ENCODE measurements at places on chromosomes 16 and 17.
A peak's percentile ranks its signal among the peaks of the same experiment; 100 is the strongest.

DNA sequence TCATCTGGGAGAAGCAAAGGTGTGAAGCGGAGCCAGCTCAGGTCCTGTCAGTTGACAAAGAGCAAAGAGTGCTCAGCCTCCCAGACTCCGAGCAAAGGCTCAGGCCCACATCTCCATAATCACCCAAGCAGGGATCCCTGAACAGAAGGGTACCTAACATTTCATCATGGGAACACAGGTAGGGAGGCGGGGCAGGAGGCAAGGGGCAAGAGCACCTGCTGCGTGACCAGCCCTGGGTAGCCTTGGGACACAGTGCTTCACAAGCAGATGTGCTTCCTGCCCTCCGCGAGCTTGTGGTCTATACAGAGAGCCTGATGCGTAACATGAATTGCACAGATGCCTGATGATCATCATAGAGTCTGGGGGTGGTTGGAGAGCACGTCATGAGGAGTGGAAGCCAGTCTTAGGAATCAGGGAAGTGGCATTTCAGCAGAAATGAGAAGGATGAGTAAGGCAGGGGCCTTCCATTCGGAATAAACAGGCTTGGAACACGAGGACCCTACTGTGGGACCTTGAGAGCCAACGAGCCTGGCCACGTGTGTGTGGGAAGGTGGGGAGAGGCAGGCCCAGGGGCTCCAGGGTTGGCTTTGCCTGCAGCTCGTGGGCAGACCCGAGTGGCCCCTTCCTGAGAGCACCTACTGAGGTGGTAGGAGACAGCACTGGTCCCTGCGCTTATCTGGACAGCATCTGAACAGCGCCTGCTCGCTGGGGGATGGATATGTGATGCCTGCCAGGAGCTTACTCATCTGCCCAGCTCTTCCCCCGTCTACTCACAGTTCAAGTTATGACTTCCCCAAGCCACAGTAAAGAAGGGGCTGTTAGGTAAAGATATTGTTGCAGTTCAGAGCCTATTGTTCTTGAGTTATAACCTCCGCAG, 125.8 kb downstream of the CCDC182 start:
- no peak for DNase-seq

GRCh38 chr16:4345836-4346781, 5.0 kb downstream of the PAM16 start:
- peak; percentile 65 for DNase-seq

DNA sequence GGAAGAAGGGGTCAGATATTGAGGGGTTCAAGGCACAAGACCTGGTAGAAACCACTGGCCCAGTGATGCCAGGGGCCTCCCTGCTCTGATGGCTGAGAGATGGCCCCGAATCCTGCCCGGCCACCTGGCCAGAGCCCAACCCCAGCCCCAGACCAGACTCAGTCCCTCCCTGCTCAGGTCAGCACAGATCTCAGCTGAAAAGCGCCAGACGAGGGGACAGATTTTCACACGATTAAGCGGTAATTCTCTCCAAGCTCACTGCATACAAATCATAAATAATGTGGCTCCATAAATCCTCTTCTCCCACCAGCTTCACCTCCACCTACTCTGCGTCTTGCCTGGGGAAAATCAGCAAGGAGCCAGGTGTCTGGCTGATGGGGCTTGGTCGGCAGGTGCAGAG, 57.1 kb downstream of the ENGASE start:
- DNase-seq: no peak

DNA sequence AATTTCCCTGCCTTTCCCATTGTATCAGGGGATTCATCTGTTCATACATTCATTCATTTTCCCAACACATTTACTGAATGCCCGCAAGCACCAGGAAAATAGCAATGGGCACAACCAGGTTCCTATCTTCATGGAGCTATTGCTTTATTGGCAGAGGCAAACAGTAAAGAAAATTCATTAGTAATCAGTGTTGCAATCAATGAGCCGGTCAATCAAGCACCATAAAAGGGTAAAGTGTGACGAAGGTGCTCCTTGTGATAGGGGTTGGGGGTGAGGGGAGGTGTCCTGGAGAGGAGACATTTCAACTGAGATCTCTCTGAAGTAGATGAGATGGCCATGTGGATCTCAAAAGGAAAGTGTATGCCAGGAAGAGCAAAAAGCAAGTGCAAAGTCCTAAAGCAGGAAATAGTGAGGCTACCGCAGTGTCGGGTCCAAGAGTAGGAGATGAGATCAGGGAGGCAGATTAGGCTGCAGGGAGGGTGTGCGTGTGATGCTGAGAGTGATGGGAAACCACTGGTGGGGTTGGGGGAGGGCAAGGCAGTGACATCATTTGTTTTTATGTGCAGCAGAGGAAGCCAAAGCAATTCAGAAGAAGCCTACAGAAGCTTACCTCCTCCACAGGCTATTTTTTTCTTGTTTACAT, 28.4 kb downstream of the CDH13 start:
- DNase-seq: no peak

- no peak for DNase-seq
Observed at GRCh38 chr17:28500712-28501379, 5.3 kb upstream of the FOXN1 start.

DNA sequence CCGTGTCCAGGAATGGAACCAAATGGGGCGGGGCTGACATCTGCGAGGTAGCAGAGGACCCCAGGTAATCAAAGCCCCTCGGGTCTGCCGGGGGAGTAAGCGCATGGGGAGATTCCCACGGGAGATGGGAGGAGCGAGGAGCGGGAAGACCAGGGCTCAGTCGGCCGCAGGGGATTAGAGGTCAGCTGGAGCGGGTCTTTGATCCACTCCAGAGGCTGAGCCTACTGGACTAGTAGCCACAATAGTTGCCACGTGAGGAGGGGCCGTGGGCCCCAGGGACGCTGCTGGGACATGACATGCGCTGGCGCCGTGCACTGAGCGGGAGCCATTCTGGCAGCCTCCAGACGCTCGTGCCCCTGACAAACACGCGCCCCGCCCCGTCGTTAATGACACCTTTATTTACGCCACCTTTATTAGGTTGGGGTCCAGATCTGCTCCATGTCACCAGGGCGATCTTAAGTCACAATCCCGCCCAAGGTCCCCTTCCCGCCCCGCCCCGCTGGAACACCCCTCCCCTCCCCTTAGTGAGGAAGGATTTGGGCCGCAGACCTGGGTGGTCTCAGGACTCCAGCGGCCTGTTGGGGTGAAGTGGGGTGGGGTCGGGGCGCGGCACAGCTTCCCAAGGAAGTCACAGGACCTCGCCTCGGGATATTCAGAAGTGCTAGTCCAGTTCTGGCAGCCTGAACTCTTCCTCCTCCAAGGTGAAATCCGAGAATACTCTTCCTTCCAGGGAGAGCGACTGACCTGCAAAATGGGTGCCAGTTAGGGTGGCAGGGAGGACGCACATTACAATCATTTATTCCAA, 15.0 kb downstream of the PPY start:
- DNase-seq: no peak

DNA sequence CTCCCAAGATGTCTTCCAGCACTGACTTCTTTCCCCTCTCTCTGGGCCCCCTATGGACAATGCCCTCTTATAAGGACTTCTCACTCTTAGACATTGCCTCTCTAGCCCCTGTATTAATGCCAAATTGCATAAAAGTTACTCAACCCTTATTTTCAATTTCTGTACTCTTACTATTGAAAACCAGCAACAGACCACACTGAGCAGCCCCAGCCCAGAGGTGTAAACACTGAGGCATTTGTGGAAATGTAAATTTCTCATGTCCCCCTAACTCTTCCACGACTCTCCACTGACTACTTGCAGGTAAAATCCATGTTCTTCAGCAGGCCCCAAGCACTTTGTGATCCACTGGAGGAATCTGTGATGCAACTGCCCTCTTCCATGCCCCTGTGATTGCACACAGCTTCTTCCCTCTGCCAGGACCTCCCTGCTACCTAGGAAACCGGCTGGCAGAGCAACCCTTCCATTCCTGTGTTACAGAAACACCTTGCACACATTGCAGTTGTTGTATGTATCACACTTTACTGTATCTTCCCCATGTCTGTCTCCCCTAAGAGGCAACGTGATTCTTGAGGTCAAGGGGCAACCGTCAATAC, 4.4 kb downstream of the N4BP1 start:
- DNase-seq: no peak

- DNase-seq: no peak
Observed at GRCh38 chr16:63385714-63386432, 1349.6 kb upstream of the CDH8 start.

GRCh38 chr17:55527540-55528118, 16.4 kb upstream of the SMIM36 start:
- DNase-seq: peak; percentile 41

GRCh38 chr16:73032541-73033270, 15.2 kb downstream of the ZFHX3 start:
- no peak for DNase-seq

DNA sequence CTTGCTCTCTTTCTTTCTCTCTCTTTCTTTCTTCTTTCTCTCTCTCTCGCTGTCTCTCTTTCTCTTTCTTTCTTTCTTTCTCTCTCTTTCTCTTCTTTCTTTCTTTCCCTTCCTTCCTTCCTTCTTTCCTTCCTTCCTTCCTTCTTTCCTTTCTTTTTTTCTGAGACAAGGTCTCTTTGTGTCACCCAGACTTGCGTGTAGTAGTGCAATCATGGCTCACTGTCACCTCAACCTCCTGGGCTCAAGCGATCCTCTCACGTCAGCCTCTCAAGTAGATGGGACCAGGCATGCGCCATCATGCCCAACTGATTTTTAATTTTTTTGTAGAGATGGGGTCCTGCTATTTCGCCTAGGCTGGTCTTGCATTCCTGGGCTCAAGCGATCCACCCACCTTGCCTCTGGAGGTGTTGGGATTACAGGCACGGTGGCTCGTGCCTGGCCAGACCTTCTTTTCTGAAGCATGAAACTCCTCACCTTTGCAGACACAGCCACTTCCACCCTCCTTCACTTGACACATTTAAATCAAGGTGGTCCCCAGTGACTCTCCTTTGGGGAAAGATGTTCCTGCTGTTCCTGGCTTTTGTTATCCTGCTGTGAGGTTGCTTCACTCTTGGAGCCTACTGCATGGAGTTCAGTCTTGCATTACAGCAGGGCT, 26.8 kb upstream of the NKD1 start:
- no peak for DNase-seq

DNA sequence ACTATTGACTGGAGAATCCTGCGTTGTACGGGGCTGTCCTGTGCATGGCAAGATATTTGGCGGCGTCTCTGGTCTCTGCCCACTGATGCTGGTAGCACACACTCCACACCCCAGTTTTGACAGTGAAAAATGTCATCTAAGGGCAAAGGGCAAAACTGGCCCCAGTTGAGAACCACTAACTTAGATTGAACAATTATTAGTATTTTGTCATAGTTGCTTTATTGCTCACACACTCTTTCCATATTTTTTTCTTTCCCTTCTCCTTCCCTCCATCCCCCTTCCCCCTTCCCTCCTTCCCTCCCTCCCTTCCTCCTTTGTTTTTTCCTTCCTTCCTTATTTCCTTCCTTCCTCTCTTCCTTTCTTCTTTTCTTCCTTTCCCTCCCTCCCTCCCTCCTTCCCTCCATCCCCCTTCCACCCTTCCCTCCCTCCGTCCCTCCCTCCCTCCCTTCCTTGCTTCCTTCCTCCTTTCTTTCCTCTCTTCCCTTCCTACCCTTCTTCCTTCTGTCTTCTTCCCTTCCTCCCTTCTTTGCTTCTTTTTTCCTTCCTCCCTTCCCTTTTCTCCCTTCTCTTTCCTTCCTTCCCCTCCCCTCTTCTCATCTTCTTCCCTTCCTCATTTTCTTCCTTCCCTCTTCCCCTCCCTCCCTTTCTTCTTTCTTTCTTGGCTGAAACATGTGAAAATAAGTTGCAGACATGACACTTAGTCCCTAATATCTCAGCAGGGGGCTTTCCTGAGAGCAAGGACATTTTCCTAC, 5.5 kb downstream of the SHISA9 start:
- DNase-seq: no peak

DNA sequence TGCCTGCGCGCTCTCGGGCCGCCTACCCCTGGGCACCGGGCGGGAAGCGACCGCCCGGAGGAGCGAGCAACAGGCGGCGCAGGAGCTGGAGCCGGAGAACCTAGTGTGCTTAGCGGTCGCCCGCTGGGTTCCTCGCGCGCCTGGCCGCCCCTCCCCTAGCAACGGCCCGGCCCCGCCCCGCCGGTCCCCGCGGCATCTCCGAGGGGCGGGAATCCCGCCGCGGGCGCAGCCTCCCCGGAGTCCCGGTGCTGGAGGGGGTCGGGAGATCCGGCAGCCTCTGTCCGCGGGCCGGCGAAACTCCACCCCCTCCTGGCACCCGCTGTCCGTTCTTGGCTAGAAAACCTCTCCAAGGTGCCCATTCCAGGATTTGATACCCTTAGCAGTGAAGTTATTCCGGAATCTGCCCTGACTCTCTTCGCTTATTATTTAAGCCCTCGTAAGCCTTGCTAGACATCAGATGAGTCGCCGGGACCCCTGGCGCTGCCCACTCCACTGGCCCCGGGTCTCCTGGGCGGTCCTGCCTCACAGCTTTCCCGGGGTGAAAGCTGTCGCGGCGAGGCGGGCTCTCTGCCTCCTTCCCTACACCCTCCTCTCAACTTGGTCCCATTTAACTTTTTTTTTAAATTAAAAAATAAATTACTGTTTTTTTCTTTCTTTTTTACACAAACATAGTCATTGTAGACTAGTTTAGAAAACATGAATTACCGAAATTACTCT, at the start of gene RPRML:
TSS of gene RPRML (minus strand) at position 107 of the 717 bp plus-strand sequence. CDS start 246 bp downstream, outside the sequence.
- DNase-seq: peak; percentile 58

DNA sequence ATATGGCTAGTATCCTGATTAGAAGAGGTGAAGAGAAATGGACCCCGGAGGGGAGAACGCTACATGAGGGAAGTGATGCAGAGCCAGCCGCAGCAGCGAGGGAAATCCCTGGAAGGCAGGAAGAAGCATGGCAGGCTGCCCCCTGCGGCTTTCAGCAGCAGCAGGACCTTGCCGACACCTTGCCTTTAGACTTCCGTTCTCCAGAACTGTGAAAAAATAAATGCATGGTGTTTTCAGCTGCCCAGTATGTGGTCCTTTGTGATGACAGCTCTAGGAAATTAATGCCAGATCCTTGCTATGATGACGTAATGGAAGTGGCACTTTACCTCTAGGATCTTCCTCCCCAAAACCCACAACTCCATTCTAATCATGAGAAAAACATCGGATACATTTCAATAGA, 9.7 kb upstream of the ZFP1 start:
- no peak for DNase-seq

GRCh38 chr17:77670173-77670572, 288.3 kb upstream of the TNRC6C start:
- DNase-seq: no peak

GRCh38 chr17:34542700-34543336, 36.6 kb upstream of the TMEM132E start:
- DNase-seq: peak; percentile 33

Measured in NCI-H345 (cell line).